Activated naive CD4-positive, alpha-beta T cell (primary cell): ENCODE measurements at places on chromosomes 12 and 14.

DNA sequence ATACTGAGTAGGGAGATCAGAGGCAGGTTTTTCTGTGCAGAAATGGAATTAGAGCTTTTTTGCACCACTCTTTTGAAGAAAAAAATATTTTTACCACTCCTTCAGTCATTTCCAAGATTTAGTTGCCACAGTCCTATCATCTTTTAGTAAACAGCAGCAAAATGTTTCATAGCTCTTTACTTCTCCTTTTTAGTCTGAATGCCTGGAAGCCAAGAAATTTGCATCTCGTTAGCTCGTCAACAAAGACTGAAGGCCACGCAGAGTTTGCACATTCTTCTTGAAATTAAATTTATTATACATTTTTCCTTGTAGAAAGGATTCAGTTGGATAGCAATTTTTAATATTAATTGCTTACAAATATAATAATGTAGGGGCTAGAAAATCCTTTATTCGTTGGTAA is 544.5 kb upstream of the ATP2B1 start:
- DNase-seq = no peak

DNA sequence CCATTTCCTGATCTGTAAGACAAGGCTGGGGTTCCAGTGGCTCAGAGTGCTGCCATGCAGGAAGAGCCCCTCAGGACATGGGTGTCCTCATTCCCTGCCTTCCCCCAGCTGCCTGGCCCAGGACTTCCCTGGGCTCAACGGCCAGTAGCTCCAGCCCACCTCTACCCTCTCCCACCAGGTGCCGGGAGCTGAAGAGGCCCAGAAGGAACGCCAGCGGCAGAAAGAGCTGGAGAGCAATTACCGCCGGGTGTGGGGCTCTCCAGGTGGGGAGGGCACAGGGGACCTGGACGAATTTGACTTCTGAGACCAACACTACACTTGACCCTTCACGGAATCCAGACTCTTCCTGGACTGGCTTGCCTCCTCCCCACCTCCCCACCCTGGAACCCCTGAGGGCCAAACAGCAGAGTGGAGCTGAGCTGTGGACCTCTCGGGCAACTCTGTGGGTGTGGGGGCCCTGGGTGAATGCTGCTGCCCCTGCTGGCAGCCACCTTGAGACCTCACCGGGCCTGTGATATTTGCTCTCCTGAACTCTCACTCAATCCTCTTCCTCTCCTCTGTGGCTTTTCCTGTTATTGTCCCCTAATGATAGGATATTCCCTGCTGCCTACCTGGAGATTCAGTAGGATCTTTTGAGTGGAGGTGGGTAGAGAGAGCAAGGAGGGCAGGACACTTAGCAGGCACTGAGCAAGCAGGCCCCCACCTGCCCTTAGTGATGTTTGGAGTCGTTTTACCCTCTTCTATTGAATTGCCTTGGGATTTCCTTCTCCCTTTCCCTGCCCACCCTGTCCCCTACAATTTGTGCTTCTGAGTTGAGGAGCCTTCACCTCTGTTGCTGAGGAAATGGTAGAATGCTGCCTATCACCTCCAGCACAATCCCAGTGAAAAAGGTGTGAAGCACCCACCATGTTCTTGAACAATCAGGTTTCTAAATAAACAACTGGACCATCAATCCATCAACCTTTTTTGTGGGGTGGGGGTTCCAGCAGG is 17.6 kb downstream of the AGAP2 start:
- no peak for DNase-seq

GRCh38 chr12:24625103-24625502 is 323.8 kb downstream of the BCAT1 start:
- no peak for DNase-seq

DNA sequence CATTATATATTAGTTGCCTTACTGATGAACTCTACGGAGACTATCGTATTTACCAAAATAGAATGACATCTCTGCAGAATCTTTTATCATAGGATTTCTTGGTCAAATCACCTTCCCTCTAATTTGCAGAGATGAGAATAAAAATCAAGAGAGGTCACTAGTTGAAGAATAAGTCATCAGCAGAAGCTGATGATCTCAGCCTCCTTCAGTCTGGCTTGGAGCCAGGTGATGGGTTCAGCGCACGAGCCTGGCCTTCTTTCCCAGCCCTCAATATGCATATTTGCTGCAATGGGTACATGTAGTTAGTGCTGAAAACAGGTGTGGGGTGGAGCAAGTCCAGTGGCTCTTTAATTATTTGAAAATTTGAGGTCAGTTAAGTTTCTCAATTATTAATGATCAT is 19.2 kb upstream of the EMP1 start:
- DNase-seq = no peak

GRCh38 chr12:131287938-131288764 is 334.4 kb downstream of the ADGRD1 start:
- no peak for DNase-seq

GRCh38 chr12:323507-323906 is 60.9 kb upstream of the SLC6A13 start:
- no peak for DNase-seq

GRCh38 chr12:33614630-33615029 is 175.0 kb upstream of the SYT10 start:
- no peak for DNase-seq
